Heart left ventricle (tissue), 16 donors: ENCODE measurements at places on chromosomes 12 and 14.
A peak's percentile ranks its signal among the peaks of the same experiment; 100 is the strongest.

GRCh38 chr12:128969480-128970055, 116.3 kb downstream of the GLT1D1 start:
- no peak for DNase-seq

DNA sequence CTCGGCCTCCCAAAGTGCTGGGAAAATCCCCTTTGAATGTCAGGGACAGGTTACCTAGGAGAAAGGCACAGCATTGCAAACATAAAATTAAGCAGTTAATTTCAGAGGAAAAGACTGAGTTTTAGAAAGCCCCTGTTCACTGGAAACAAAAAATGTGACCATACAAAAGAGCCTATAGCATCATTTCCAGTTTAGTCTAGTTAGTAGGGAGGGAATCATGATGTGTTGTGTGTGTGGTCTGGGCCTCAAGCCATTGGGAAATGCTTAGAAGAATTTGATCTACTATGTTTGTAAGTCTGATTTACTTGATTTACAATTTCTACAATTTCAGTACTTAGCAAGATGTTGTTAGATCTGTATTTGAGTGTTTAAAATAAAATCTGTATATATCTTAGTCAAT, 47.1 kb upstream of the RERG start:
- no peak for DNase-seq

GRCh38 chr14:71142375-71143038, 235.2 kb downstream of the PCNX1 start:
- no peak for DNase-seq

- DNase-seq = no peak
Measured at GRCh38 chr12:83997423-83997822, 915.2 kb downstream of the SLC6A15 start.

DNA sequence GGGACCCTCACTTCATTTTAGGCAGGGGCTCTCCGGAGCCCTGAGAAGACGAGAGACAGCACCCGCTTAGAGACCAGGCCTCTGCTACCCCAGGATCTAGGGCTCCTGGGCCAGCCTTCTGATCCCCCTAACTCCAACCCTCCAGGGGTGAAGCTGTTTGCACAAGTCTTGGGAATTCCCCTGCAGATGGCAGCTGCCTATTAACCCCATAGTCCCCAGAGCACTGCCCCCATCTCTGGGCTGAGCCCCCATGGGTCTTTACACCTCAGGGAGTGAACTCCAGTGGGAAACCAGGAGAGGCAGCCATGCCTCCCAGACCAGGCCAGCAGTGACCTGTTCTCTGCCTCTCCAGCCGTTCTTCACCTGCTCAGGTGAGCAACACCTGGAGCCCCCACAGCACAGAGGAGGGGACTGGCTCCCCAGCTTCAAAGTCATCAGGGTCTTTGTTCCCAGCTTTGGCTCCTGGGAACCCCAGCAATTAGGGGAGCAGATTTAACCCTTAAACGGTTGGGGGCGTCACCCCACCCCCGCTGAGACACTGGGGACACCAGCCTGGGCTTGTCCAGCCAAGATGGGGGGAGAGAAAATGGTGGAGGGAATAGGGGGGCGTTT, 2.3 kb downstream of the WNT10B start:
- DNase-seq = no peak

DNA sequence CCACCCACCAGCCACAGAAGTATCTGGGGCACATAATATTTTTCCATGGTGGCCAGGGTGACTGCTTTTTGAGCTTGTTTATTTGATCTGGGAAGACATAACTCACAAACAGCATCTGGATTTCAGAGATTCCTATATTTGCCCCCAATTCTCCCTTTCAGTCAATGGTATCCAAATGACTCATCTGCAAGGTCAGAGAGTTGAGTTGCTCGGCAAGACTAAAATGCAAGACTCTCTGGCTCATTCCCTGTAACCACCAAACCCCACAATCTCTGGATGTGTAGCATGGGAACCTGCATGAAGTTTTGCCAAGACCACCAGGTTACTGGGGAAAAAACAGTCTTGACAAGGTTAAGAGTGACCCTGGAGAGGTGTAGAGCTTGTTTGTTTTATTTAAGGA, 174.9 kb upstream of the FAR2 start:
- no peak for DNase-seq

- DNase-seq = no peak
Measured at GRCh38 chr12:26830783-26831551, 2.0 kb downstream of the ITPR2 start.

DNA sequence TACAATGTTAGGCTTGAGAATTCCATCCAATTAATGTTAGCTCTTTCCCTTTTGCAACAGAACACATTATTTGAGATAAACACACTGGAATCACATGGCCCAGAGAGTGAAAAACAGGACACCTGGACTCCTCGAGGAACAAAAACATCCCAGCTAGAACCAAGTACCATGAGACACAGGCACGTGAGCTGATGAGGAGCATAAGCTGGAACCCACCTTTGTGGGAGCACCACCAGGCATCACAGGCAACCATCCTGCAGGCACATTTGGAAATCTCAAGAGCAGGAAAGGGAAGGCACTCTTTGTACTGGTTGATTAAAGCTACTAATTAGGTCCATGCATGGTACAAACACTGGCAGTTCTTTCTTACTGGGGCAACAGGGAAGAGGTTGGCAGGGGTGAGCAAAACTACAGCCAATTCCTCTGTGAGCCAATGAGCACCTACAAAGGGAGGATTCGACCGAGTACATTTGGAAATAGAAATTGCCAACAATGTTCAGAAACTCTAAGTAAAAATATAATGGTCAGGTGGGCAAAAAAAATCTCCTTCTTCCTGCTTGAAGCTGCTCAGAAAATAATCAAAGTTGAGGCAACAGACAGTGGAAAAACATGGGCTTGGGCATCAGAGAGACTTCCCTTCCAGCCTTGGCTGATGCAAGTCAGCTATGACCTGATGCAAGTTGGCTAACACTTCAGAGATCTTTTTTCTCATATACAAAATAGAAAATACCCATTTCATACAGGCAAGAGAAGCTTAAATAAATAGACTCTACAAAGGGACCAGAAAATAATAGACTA, 216.7 kb downstream of the NUAK1 start:
- peak; percentile 60 for DNase-seq

DNA sequence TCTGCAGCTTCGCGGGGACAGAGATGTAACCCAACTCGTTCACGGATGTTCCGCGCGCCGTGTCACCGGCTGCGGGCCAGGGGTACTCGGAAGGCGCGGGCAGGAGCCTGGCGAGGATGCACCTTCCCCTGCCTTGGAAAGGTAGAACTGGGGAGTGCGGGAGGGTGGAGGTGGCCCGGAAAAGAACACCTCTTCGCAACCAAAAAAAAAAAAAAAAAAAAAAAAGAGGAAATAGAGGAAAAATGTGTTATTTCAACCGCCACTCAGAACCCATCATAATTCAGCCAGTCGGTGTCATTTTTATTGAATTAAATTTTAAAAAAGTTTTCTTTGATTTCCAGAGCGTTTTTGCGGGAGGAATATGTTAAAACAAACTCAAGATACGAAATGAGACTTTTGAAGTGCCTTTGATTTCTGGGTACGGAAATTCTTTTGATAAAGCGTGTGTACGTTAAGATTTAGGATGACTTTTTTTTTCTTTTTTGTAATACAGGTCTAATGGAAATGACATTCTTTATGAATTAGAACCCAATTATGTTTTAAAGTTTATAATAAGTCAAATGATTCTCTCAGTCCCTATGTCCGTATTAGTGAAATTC, 8.9 kb downstream of the CDKN1B start:
- DNase-seq = no peak

- DNase-seq = no peak
Measured at GRCh38 chr14:38862366-38862765, 240.7 kb downstream of the SEC23A start.

DNA sequence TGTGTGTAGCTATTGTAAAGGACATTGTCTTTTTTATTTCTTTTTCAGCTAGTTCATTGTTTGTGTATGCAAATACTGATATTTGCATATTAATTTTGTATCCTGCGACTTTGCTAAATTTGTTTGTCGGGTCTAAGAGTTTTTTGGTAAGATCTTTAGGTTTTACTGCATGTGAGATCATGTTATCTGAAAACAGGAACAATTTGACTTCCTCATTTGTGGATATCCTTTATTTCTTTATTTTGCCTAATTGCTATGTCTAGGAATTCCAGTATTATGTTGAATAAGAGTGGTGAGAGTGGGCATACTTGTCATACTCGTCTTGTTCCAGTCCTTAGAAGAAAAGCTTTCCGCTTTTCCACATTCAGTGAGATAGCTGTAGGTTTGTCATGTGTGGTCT, 28.8 kb downstream of the SIX4 start:
- no peak for DNase-seq

- no peak for DNase-seq
Measured at GRCh38 chr12:132284827-132285741, 44.3 kb downstream of the GALNT9 start.

GRCh38 chr14:26261368-26262122, 336.3 kb downstream of the NOVA1 start:
- DNase-seq = no peak

GRCh38 chr14:69068744-69069421, 84.0 kb downstream of the DCAF5 start:
- DNase-seq = no peak

DNA sequence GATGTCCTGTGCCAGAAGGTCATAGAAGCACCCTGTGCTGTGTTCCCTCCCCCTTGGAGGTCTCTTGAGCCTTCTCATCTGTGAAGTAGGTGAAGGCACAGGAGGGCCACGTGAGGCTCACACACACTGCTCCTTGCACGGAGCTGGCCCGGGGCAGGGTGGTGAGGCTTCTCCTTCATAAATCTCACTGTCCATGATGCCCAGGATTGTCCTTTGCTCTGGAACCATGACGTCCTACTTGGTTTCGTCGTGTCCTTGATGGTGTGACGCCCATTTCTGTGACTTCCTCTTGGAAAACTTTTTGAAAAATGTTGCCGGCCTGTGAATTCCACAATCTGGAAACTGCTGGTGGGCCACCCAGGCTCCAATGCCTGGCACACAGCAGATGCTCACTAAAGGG, 34.4 kb downstream of the SH2B3 start:
- DNase-seq = no peak

GRCh38 chr12:127745469-127746212, 521.3 kb upstream of the TMEM132C start:
- DNase-seq = no peak

GRCh38 chr12:32034045-32034444, 72.6 kb upstream of the BICD1 start:
- no peak for DNase-seq

GRCh38 chr12:128853600-128854197, 421 bp downstream of the GLT1D1 start:
- DNase-seq = no peak

DNA sequence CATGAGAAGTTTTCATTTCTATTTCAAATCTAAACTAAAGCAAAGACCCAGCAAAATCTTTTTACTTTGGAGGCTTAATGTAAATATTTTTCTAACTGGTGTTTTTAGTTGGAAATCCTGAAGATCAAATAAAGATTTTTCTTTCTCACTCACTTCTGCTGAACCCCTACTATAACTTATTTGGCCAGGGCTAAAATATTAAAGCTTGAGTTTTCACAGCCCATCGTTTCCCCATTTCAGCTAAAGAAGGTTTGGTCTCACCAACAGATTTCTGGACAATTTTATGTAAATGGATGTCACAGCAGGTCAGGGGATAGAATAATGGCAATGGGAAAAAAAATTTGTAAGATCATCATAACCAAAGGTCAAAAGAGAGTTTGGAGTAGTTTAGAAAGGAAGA, 92.7 kb upstream of the DCN start:
- DNase-seq = no peak

DNA sequence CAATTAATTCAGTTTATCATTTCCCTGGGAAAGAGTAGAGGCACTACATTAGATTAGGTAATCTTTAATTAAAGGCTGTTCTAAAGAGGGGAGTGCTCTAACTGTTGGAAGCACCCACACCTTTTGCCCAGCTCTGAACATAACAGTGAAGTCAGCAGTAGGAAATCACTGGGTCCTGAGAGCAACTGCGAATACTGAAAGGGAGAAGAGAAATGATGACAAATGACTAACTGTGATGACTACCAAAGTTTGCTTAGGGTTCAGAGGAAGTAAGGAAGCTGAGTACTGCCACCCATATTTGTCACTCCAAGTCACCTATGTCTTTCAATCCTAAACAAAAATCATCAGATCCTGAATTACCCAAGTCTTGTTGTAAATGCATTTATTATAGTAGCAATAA, 140.6 kb downstream of the EPS8 start:
- DNase-seq = no peak

DNA sequence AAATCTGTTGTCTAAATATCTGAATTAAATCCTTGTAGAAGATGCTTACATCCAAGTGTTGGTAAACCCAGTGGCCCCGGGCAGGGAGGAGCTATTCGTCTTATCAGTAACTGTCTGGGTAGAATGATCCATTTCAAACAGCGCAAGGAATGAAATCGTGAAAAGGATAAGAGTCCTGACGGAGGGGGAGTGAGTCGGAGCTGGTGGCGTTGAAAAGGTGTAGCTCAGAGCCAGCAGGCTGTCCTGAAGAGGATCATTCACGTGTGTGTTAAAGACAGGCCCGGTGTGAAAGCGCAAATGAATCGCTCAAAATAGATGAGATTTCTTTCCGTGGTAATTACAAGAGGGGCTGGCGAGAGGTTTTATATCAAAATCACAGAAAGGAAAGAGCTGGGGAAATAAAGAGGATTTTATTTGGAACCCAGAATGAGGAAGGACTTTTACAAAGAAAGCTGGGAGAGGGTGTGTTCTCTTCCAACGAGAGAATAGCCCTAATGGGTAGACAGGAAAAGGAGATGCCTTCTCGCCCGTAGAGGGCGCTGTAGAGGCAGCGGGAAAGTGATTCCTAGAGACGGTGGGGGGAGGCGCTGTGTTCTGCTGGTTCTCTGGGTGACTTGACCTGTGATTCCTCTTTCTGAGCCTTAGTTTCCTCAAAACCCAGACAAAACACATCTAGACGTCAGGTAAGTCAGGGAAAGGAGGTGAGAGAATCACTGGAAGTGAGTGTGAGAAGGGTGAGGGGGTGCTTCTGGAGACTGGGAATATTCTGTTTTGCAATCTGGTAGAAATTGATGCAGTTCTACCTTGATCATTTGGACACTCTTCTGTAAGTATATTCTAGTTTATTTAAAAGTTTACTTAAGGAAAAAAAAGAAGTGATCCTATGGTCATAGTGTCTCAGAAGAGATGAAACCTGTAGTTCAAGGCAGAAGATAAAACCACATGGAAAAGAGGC, 39.3 kb downstream of the SRRM4 start:
- DNase-seq = no peak

DNA sequence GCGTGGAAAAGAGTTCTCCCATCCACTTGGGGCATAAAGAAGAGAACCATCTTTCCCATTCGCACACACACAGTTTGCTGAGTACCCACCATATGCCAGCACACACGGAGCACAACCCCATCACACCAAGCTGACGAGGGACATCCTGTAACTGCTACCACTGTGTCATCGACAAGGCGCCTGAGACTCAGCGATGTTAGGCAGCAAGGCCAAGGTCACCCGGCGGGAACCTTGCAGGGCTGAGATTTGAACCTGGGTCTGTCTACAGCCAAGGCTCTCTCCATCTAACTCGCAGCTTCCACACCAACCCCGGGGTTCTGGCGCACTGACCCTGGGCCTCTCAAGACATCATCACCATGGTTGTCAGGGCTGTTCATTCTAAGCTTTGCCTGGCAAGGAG, 60.0 kb downstream of the CCDC85C start:
- DNase-seq = no peak
